ENCODE measurements at places on chromosomes 4 and X.

GRCh38 chr4:93897559-93897958 is 69.0 kb downstream of the ATOH1 start:
- peak; percentile 24 for DNase-seq

DNA sequence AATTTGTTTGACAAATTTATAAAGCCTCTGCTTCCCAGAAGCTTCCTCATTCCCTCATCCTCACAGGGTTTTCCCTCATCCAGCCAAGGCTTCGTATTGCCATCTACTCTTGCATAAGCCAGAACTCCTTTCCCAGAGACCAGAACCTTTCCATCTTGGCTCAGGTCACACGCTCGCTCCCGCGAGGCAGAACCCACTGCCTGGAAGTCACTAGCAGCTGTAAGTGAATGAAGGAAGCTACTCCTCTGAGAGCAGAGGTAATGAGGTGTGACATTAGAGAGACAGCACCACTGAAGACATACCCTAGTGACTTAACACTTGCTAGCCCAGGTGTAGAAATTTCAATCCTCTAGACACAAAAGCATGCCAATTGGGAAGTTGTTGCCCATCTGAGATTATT is 52.5 kb downstream of the LHFPL1 start:
- no peak for DNase-seq

- DNase-seq: peak; percentile 72
These were observed 191.9 kb downstream of the FBXW7 start for GRCh38 chr4:152344001-152344400.

- no peak for DNase-seq
These were observed 296.2 kb upstream of the FAT1 start for GRCh38 chr4:187019896-187020295.

DNA sequence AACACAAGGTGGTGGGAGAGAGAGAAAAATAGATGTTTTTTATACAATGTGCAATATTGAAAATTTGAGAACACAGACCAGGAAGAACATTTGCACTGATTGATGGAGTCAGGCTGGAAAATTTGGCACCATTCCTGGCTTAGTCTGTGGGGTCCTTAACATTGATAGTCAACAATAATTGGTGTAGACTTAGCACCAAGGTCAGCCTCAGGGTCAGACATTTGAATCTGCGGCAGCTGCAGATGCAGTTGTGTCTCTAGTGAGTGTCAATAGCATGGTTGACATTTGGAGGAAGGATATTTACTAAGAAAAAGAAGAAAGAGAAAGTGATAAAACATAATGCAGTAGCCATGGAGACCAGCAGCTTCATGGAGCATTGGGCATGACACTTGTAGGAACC is 31.5 kb upstream of the GLRA3 start:
- DNase-seq: no peak

GRCh38 chrX:120358737-120359456 is 3.0 kb upstream of the ATP1B4 start:
- peak; percentile 61 for DNase-seq

- DNase-seq: no peak
These were observed 651.1 kb downstream of the ANKRD50 start for GRCh38 chr4:124061413-124061812.

DNA sequence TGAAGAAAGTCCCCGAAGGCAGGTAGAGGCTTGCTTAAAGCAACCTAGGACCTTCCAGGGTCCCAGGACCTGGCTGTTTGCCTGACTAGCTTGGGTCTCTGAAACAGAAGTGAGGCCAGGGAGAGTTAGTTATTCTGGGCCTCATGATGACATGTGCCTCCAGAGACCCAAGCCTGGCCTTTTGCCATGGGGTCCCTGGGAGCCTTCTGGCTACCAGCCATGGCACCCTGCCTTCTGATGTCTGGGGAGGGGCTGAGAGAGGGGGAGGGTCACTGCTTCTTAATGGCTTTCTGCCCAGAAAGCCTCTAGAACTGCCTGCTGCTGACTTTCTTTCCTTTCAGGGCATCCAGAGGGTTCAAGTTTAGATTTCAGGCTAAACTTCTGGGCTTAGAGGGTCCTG is 1.0 kb upstream of the STARD8 start:
- DNase-seq: no peak

- peak; percentile 33 for DNase-seq
These were observed 1.7 kb upstream of the METTL14 start for GRCh38 chr4:118683513-118683912.

GRCh38 chr4:90543419-90544170 is 416.4 kb downstream of the CCSER1 start:
- no peak for DNase-seq

GRCh38 chr4:48762408-48762807 is 17.7 kb downstream of the FRYL start:
- DNase-seq: no peak

- DNase-seq: no peak
These were observed 54.4 kb downstream of the PCDH19 start for GRCh38 chrX:100355680-100356079.

- DNase-seq: peak; percentile 64
These were observed 50.8 kb downstream of the PRPS1 start for GRCh38 chrX:107678957-107679740.

- no peak for DNase-seq
These were observed 94.4 kb downstream of the SCD5 start for GRCh38 chr4:82704156-82704555.

DNA sequence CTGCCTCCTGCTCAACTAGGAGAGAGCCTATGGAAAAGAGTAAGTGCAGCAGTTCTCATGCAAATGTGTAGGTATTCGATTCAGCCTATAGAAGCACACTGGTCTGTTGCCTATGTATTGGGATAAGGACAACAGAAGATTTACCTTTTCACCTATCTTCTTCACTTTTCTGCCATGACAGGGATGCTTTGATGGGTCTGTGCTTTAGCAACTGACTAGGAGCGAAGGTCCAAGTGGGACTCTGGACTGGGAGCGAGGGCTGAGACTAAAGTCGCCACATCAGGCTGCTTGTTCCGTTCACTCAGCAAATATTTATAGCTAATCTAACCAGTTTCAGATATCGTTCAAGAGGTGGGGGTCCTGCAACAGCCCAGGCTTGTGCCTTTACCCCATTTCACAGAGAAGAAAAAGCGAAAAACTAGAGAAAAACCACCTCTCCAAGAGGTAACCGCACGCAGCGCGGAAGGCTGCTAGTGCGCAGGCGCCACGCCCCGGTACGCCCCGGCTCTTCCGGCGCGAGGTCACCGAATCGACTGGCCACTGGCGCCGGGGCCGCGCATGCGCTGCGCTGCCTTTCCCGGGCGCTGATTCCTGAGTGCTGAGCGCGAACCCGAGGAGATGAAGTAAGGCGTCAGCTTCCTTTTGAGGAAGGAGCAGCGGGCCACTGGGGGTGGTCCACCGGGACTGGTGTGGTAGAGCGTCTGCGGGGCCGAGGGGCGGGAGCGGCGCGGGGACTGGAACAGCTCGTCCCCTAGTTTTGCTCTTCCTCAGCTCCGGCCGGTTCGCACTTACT is at the start of gene RBMX2:
Gene RBMX2, plus strand, starts transcription at position 573 of the 793 bp plus-strand sequence. Its CDS starts 46 bp downstream, at position 619.
- peak; percentile 74 for DNase-seq

DNA sequence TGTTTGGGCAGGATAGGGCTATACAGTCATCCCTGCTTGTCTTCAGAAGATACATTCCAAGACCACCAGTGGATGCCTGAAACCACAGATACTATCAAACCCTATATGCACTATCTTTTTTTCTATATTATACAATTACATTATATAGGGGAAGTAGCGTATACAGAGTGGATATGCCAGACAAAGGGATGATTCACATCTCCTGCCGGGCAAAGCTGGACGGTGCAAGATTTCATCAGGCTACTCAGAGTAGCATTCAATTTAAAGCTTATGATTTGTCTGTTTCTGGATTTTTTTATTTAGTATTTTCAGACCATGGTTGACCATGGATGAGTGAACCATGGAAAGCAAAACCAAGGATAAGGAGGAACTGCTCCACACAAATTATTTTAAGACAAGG is 7.0 kb upstream of the AMTN start:
- DNase-seq: peak; percentile 67

All from epithelial cell of esophagus (primary cell).